ENCODE measurements at places on chromosomes 3 and 15. TPM values are rescaled to one million over a fixed set of nuclear protein-coding genes. Genes with fewer than 3 reads are reported as not detected.

Gene SOX2
- total RNA-seq = 0.15 TPM

Gene ANKRD63
- total RNA-seq = 0.89 TPM

Gene RBM15B
- total RNA-seq = 24.1 TPM

Gene SEMA6D
- total RNA-seq = 0.02 TPM

Gene PDHB
- 60.2 TPM for total RNA-seq

Gene SLC22A13
- total RNA-seq = 0.47 TPM

Gene FETUB
- not detected for total RNA-seq

Gene MAPK6
- total RNA-seq = 57.4 TPM

Gene LARP6
- 35.9 TPM for total RNA-seq

Gene ATP13A4
- 0.15 TPM for total RNA-seq

Gene SYNPR
- total RNA-seq = not detected

Gene RTP1
- total RNA-seq = not detected

Gene TRH
- total RNA-seq = not detected

Gene IQCH
- total RNA-seq = 4.6 TPM

Gene PPM1M
- 16.6 TPM for total RNA-seq

Gene CEMIP
- 3.5 TPM for total RNA-seq

Gene ARPP21
- not detected for total RNA-seq

Gene PRR20G
- total RNA-seq = 0.30 TPM

Gene BNC1
- not detected for total RNA-seq

Gene FAM81A
- 6.6 TPM for total RNA-seq

Gene ITPKA
- total RNA-seq = 10.8 TPM

Gene DNASE1L3
- not detected for total RNA-seq

Gene LMOD3
- total RNA-seq = not detected

Gene FBXL22
- total RNA-seq = 0.49 TPM

Gene TGM4
- not detected for total RNA-seq

Gene RTP3
- total RNA-seq = not detected

Gene GOLGA8O
- 0.49 TPM for total RNA-seq

Gene NR1I2
- total RNA-seq = 0.07 TPM

Gene LAMB2
- total RNA-seq = 213 TPM

Gene WDR72
- 5.8 TPM for total RNA-seq

Gene SNTN
- not detected for total RNA-seq

Gene GOLGA8F
- total RNA-seq = not detected

Gene ERICH6
- not detected for total RNA-seq

Gene GPR156
- 0.15 TPM for total RNA-seq

Gene MEX3B
- 1.9 TPM for total RNA-seq

Gene CRBN
- 29.1 TPM for total RNA-seq

Gene SUCNR1
- total RNA-seq = 0.17 TPM

Gene IL5RA
- not detected for total RNA-seq

Gene LEKR1
- total RNA-seq = 2.1 TPM

Gene IL16
- 0.81 TPM for total RNA-seq

Gene GP9
- not detected for total RNA-seq

Gene ECT2
- 95.6 TPM for total RNA-seq

Gene KLHL24
- 21.0 TPM for total RNA-seq

Gene CAMK2N2
- 5.1 TPM for total RNA-seq

Gene PLA2G4D
- total RNA-seq = 0.34 TPM

Gene ABHD2
- total RNA-seq = 40.8 TPM

Gene LRRK1
- 21.6 TPM for total RNA-seq

Gene SNX22
- total RNA-seq = 6.3 TPM

Gene MGA
- total RNA-seq = 28.9 TPM

Gene STRIT1
- not detected for total RNA-seq

Gene WNT7A
- 0.34 TPM for total RNA-seq
